GM20000 (cell line): ENCODE measurements at places on chromosomes 16 and 17.
A peak's percentile ranks its signal among the peaks of the same experiment; 100 is the strongest.

DNA sequence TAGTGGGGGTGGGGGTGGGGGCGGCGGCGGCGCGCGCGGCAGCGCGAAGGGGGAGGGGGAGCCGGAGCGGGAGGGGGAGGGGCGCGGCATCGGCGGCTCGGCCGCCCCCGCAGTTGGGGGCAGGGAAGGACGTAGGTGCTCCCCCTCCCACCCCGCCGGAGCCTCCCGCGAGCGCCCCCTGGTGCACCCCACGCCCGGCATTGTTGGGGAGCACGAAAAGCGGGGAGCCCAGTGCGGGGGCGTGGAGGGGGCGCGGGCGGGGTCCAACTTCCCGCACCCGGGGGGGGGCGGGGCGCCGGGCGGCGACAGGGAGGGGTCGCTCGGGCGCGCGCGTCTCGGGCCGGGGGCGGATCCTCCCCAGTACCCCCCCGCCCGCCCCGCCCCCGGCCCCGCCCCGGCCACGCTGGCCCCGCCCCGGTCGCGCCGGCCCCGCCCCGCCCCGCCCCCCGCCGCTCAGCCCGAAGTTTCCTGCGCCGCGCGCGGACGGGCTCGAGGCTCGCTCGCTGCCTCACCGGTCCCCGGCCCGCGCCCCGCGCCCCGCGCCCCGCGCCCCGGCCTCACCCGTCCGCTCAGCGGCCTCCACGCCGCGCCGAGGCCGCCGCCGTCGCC, at the start of gene CACNA1H:
TSS of gene CACNA1H (plus strand) at position 456 of the 609 bp plus-strand sequence. CDS start 632 bp downstream, outside the sequence.
- DNase-seq: peak; percentile 78

DNA sequence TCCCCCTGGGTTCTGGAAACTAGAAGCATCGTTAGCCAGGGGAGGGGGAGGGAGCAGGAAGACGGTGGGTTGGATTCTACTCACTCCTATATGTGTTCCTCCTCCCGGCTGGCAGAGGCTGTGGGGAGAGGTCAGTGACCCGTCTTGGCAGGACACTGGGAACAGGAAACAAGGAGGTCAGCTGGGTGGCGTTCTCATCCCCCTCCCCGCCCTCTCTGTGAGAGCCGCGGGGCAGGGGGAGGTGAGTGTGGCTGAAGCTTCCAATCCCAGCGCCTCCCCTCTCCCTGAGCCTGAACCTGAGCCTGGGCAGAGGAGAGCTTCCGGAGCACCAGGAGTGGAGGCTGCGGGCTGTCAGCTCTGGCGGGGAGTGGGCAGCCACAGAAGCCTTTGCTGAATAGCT, 12.5 kb downstream of the GPRC5C start:
- DNase-seq: no peak

- DNase-seq: no peak
Observed at GRCh38 chr17:45907750-45908395, 13.5 kb downstream of the MAPT start.

DNA sequence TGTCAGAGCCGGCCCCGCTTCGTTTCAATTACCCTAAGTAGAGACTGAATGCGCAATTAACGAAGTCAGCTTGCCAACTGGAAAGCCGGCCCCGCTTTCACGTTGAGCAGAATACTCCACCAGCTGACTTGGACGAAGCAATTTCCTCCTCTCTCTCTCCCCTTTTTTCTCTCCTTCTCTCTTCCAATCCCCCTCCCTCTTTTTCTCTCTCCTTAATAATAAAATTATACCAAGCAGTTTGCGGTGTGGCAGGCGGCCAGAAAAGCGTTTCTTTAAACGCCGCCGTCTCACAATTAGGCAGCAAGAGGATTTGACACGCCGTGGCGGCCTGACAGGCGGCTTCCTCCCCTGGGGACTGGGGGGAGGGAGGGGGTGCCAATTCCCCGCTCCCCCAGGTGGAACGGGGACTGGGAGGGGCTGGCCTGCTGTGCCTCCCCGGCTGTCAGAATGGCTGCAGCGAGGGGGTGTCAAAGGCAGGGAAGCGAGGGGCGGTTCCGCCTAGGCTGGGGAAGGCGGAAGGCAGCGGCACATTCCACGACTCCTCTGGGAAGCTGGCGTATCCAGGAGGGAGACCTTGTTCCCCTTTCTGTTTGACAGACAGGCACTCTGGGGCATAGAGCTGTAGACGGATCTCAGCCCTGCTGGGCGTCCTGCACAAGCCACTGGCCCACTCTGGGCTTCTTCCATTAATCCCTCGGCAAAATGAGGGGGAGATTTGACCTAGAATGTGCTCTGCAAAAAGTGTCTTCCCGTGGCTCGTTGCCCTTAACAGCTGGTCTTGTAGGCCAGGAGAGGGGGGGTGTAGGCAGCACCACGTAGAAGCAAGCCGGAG, 52.7 kb downstream of the SREBF1 start:
- DNase-seq: no peak

- no peak for DNase-seq
Observed at GRCh38 chr16:20441191-20441590, 10.1 kb upstream of the ACSM2A start.
